ENCODE measurements at places on chromosomes 12 and 14.

GRCh38 chr14:61527325-61528100 lies 167.8 kb upstream of the HIF1A start:
- H3K27me3 ChIP-seq, result no peaks in the 10 kb centered on the region
- peaks cover 5% of the 10 kb centered on the region for H3K4me1 ChIP-seq
- peak; percentile 58 for DNase-seq
- no peaks in the 10 kb centered on the region for H3K36me3 ChIP-seq

DNA sequence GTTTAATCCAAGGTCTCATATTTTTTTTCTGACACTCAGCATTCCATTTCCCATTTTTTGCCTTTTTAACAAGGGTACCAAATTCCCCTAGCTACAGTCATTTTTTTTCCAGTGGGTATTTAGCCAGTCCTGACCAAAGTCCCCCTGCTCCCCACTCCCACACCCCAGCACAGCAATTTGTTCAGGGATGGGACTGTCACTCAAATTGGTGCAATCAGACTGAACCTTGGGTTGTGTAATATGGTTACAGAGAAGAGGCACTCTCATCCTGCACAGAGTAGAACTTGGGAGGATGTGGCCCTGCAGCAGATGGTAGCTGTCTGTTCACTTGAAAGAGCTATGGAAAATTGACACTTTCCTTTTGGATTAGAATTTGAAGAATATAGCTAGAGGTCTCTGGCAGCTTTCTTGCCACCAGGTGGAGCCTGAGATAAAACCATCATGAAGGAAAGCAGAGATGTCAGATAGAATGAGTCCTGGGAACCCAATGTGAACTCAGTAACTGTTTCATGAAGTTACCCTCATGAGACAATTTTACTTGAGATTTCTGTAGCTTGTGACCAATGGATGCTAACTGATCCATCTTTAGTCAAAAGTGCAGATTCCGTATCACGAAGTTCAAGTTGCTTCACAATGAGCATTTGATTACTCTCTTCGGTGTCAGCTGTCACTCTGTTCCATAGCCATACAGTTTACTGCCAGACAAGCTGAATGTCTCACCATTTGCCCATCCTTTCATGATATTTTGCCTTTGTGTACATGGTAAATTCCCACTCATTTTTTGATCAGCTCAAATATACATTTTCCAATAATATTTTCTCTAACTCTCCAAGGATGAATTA lies 394.0 kb upstream of the SYT1 start:
- H3K27me3 ChIP-seq, result no peaks in the 10 kb centered on the region
- H3K4me3 ChIP-seq, result no peak overlapping the region
- H3K36me3 ChIP-seq, result no peaks in the 10 kb centered on the region
- H3K27ac ChIP-seq, result no peak overlapping the region
- H3K4me1 ChIP-seq, result no peaks in the 10 kb centered on the region
- no peak for DNase-seq

- no peaks in the 10 kb centered on the region for H3K4me1 ChIP-seq
- H3K27ac ChIP-seq, result no peak overlapping the region
- H3K27me3 ChIP-seq, result no peaks in the 10 kb centered on the region
- DNase-seq, result no peak
Measured at GRCh38 chr14:75738192-75738591, 77.1 kb downstream of the TTLL5 start.

GRCh38 chr12:8829125-8829518 lies 6.7 kb downstream of the A2ML1 start:
- no peaks in the 10 kb centered on the region for H3K36me3 ChIP-seq
- no peak for DNase-seq
- no peaks in the 10 kb centered on the region for H3K4me1 ChIP-seq
- H3K27ac ChIP-seq, result no peak overlapping the region
- no peaks in the 10 kb centered on the region for H3K27me3 ChIP-seq

DNA sequence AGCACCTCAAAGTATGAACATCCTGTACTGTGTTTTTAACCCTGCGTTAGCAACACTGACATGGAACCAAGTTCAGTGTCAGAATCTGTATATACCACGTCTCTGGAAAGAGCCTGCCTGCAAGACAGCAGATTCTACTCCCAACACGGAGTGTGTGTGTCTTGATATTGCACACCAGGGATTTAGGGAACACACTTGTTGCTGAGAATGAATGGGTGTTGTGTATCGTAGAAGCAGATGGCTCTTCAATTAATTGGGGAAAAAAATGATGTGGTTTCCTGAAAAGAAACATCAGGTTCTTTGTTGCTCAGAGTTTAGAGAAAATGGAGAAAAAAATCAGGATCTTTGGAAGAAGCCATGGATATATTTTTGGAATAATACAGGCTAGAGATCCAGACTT lies 170.8 kb downstream of the EGLN3 start:
- no peaks in the 10 kb centered on the region for H3K4me1 ChIP-seq
- no peak for DNase-seq
- H3K27ac ChIP-seq, result no peak overlapping the region
- no peak overlapping the region for H3K4me3 ChIP-seq
- H3K27me3 ChIP-seq, result no peaks in the 10 kb centered on the region
- H3K36me3 ChIP-seq, result no peaks in the 10 kb centered on the region

Measured in aorta (tissue), 5 donors.